ENCODE measurements at places on chromosomes 5 and 9.

GRCh38 chr5:65837139-65837538 is 89.2 kb upstream of the ERBIN start:
- no peak for DNase-seq

DNA sequence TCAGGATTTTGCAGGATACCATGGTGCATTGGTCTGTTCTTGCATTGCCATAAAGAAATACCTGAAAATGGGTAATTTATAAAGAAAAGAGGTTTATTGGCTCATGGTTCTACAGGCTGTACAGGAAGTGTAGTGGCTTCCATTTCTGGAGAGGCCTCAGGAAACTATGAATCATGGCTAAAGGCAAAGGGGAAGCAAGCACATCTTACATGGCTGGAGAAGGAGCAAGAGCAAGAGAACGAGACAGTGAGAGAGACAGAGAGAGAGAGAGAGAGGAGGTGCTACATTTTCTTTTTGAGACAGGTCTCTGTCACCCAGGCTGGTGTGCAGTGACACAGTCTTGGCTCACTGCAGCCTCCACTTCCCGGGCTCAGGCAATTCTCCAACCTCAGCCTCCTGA is 43.9 kb downstream of the P4HA2 start:
- no peak for DNase-seq

GRCh38 chr5:86865256-86865785 is 247.6 kb downstream of the COX7C start:
- no peak for DNase-seq

GRCh38 chr9:136901516-136902258 is 15.4 kb downstream of the TRAF2 start:
- peak; percentile 41 for DNase-seq

GRCh38 chr9:376115-376514 is 161.4 kb downstream of the DOCK8 start:
- DNase-seq, result no peak

DNA sequence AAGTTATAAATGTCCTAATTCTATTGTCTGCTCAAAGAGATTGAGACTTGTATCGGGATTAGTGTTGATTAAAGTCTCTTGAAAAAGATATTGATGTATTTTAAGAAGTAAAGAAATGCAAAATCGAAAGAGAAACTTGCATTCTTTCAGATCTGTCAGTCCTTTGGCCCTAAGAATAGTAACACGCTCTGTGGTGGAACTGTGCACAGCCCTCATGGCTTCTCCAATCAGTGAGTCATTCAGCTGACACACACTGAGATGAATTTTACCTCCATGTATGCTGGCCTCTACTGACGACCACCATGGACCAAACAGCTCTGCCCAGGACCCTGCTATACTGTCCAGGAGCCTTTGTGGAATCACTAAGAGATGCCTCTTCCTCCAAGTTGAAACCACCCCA is 232.4 kb downstream of the ESM1 start:
- no peak for DNase-seq

GRCh38 chr5:2861605-2862004 is 110.1 kb upstream of the IRX2 start:
- DNase-seq, result no peak

DNA sequence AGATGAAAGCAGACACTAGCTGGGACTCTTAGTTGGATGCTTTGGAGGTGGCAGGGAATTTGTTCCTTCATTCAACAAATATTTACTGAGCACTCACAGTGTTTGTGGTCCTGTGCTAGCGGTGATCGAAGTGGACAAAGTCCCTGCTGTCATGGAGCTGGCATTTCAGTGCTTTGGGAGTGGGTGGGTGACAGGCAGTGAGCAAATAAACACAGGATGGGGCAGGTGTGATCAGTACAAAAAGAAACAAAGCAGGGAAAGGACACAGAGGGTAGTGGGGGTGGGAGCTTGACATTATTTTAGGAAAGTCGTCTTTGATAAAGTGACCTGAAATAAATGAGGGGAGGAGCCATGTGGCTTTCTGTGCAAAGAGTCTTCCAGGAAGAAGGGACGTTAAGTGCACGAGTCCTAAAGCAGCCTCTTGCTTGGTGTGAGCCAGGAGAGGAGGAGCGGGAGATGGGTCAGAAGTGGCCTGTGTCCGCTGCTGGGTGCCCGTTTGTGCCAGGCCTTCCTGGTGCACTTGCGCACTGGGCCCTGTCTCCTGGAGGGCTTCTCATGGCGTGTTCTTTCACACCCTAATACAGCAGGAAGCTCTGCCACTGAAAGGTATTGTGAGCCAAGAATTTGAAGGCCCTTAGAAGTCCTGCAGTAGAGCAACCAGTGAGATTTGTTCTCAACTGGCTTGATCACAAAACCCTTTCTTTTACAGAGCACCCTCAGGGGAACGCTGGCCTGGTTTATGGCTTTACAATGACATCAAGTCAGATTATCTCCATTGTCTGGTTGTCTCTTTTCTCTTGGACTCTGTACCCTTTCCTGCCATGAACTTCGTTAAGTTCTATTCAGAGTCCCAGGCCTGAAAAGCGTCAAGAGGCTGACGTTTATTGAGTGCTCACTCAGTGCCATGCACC is 14.8 kb downstream of the NDST1 start:
- no peak for DNase-seq

- DNase-seq, result no peak
Observed at GRCh38 chr5:24623031-24623430, 21.7 kb downstream of the CDH10 start.

- no peak for DNase-seq
Observed at GRCh38 chr9:105681724-105682123, 12.6 kb upstream of the TMEM38B start.

DNA sequence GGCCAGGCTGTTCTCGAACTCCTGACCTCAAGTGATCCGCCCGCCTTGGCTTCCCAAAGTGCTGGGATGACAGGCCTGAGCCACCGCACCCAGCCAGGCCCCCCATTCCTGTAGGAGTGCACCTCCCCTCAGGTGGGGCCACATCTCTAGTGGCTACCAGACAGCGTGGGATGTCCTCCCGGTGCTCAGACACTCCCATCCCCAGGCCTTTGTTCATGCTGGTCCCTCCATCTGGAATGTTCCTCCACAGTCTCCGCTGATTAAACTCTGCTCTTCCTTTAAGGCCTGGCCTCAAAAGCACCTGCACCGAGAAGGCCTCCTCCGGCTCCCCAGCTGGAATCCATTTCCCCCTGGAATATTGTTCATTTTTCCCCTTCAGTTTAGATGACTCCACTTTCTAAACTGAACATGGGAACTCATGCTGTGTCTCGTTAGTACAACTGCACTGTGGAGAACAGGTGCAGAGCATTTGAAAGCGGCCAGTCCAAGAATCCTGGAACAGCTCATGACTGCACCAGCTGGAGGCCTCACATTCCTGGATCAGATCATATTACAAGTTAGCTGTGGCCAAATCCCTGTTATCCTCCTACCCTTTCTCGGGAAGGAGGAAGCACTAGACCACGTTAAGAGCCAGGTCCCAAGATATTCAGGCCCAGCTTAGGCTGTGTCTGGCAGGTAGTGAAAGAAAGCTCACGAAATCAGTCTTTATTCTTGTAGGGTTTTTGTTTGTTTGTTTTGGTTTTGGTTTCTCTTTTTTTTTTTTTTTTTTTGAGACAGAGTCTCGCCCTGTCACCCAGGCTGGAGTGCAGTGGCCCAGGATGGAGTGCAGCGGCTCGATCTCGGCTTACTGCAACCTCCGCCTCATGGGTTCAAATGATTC is 10.8 kb upstream of the PRRC2B start:
- no peak for DNase-seq

DNA sequence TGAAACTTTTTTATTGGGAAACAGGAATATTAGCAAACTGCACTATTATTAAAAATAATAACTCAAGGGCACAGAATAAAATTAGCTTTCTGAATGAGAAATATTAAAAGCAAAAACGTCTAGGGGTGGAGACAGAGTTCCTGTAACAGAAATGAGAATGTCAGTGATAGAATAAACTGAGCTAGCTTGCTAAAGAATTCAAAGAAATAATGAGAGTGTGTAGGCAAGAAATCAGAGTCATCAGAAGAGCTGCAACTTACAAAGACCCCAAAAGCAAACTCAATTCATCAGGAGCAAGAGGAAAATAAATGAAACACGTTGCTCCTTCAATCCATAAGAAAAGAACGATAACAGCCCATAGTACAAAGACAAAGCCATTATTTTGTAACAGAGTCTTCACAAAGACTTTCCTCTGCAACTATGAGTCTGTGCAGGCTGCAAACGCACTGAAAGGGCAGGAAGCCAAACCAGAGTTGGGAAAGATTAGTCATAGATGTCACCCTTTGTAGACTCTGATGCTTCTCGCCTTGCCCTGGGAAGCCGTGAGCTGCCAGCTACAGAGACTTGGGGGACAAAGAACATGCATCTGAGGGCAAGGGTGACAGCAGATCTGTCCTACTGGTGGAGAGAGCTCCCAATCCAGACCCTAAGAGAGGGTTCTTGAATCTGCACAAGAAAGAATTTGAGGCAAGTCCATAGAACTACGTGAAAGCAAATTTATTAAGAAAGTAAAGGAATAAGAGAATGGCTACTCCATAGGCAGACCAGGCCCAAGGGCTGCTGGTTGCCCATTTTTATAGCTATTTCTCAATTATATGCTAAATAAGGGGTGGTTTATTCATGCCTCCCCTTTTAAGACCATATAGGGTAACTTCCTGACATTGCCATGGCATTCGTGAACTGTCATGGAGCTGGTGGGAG is 40.8 kb downstream of the SHC3 start:
- no peak for DNase-seq

- peak; percentile 37 for DNase-seq
Observed at GRCh38 chr9:127942216-127943010, 4.8 kb upstream of the DPM2 start.

DNA sequence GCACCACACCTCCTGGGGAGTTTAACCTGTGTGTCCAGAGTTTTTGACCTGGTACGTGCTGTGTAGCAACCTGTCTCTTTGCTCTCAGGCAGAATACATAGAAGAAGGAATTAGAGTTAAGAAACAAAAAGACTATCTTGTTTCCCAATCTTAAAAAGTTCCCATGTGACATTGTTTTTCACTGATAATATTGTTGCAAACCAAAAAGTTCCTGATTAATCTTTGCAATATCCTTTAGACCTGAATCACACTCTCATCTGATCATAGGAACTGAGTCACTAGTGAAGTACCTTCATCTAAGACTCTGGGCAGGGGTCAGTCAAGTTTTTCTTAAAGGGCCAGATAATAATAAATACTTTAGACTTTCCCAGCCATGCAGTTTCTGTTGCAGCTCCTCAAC is 35.1 kb downstream of the BASP1 start:
- no peak for DNase-seq

GRCh38 chr9:134049772-134050588 is 17.8 kb downstream of the BRD3 start:
- no peak for DNase-seq

GRCh38 chr9:95874989-95875304 is 544 bp upstream of the ERCC6L2 start:
- peak; percentile 56 for DNase-seq

GRCh38 chr5:107424491-107424890 is 246.2 kb downstream of the EFNA5 start:
- no peak for DNase-seq

DNA sequence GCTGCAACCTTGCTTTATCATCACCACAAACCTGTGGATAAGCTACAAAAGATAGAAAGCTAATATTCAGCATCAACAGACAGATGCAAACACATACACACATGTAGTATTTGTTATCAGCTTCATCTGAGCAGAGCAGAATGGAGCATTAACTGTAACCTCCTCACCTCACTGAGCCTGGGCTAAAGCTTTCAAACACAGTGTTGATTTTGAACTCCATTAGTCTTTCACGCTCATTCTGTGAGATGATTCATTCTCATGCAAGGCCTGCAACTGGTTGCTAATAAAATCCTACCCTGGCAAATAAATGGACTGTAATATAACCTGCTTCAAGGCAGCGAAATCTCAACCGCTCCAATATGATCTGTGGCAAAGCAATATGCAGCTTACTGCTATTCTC is 1360.6 kb upstream of the ACO1 start:
- DNase-seq, result no peak

DNA sequence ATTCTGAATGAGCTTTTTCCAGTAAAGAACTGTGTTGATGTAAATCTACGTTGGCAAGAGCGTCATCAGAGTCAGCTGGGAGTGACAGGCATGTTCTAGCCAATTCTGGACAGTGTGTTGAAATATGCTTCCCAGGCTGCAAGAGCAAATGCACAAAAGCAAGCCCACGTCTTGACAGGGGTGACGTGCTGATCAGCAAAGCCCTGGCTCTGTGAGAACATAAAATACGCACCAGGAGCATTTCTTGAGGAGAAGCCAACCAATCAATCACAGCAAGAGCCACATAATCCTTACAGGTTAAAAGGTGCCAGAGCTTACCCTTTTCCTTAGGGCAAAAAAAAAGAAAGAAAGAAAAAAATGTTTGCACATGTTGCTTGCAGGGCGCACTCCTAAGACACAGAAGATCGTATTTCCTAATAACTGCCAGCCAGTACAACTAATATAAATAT is 148.1 kb downstream of the PDE4D start:
- DNase-seq, result no peak

- no peak for DNase-seq
Observed at GRCh38 chr5:139748505-139748826, 47.1 kb upstream of the PSD2 start.

- no peak for DNase-seq
Observed at GRCh38 chr5:151755383-151755782, 3.0 kb downstream of the ATOX1 start.

GRCh38 chr5:144478565-144478964 is 307.9 kb downstream of the KCTD16 start:
- DNase-seq, result no peak

GRCh38 chr9:92098638-92099037 is 16.6 kb downstream of the SPTLC1 start:
- DNase-seq, result no peak

DNA sequence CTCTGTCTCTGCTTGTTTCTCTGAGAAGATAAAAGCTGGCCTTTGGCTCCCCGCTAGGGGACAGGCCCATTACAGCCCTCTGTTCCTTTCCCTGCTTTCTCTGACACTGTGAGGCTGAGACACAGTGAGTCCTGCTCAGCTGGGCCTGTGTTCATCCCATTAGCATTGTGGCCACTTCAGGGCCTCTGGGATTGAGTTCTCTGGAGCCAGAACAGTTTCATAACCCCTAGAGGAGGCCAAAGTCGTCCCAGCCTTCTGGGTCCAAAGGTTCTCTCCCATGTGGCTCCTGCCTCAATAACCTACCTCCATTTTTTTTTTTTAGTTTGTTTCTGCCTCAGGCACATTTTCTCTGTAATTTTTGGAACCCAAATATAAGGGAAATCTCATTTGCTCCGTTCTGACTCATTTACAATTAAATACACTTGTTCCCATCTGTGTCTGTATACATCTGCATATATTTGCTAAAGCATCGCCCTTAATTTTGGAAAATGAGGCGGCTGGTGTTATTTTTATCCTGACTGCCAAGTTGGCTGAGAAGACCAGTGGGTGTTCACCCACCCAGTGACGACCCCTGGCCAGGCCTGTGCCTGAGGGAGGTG is 27.3 kb upstream of the CTNNA1 start:
- no peak for DNase-seq

Data from activated gamma-delta T cell treated with Interleukin-2 at 50 U/mL for 16 hours (primary cell).